Cerebellum (tissue), 4 donors: ENCODE measurements at places on chromosomes 16 and 17. TPM values are rescaled to one million over a fixed set of nuclear protein-coding genes. Genes with fewer than 3 reads are reported as not detected.
A peak's percentile ranks its signal among the peaks of the same experiment; 100 is the strongest.

DNA sequence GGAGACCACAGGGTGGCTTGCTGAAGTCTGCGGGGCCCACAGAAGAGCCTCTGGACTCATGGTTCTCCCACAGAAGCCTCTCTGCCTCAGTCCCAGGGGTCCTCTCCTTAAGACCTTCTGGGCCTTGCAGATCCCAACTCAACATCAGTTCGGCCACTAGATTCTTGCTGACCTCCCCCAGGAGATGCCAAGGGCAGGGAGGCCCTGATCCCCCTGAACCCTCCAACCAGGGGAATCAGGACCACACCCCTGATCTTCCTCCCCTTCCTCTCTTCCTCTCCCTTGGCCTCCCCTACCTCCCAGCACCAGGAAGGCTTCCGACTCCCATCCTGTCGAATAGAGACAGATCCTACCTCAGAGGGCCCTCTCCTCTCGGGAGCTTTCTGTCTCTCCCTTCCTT lies 53.4 kb downstream of the NOS2 start:
- DNase-seq = no peak

- no peak for DNase-seq
These were observed 4.6 kb downstream of the ZSCAN10 start for GRCh38 chr16:3094289-3095027.

EVPLL gene
- not detected for total RNA-seq

GRCh38 chr16:78220571-78220970 lies 121.1 kb downstream of the WWOX start:
- DNase-seq = no peak

- no peak for DNase-seq
These were observed 7.1 kb downstream of the HSD17B2 start for GRCh38 chr16:82042144-82042543.

DNA sequence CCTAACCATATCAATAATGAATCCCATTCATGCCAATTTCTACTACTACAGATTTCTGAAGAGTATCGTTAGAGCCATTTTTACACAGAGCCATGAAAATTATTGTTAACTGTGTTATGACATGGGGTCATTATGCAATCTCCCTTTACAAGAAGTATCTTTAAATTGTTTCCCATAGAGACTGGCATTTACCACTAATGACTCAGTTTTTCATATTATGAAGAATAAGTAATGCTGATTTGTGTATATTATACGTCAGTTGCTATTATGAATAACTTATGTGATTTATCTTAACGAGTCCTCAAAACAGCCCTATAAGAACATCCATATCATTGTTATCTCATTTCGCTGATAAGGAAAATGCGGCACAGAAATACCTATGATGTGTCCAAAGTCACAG lies 173.8 kb downstream of the KCNJ2 start:
- DNase-seq = no peak

DNA sequence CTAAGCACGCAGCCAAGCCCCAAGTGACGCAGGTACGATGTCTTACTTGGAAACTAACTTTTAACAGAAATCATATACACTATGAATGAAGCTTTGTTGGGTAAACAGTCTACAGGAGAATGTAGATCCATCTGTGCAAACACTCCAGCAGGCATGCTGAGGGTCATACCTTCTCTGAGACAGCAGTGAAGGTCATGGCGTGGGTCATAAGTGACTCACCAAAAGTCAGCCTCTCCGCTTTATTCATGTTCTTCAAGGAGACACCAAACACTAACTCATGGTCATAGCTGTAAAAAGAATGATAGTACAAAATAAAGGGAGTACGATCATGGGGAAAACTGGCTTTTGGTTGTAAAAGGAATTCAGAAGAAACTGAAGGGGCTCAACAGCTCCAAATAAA lies 20.6 kb downstream of the BLMH start:
- DNase-seq = no peak

HCRT gene
- not detected for total RNA-seq

GRCh38 chr17:55842405-55843158 lies 91.7 kb downstream of the PCTP start:
- no peak for DNase-seq

CD300A gene
- total RNA-seq = 2.6 TPM

CD300H gene
- total RNA-seq = not detected

HOXB4 gene
- total RNA-seq = 0.09 TPM

DNA sequence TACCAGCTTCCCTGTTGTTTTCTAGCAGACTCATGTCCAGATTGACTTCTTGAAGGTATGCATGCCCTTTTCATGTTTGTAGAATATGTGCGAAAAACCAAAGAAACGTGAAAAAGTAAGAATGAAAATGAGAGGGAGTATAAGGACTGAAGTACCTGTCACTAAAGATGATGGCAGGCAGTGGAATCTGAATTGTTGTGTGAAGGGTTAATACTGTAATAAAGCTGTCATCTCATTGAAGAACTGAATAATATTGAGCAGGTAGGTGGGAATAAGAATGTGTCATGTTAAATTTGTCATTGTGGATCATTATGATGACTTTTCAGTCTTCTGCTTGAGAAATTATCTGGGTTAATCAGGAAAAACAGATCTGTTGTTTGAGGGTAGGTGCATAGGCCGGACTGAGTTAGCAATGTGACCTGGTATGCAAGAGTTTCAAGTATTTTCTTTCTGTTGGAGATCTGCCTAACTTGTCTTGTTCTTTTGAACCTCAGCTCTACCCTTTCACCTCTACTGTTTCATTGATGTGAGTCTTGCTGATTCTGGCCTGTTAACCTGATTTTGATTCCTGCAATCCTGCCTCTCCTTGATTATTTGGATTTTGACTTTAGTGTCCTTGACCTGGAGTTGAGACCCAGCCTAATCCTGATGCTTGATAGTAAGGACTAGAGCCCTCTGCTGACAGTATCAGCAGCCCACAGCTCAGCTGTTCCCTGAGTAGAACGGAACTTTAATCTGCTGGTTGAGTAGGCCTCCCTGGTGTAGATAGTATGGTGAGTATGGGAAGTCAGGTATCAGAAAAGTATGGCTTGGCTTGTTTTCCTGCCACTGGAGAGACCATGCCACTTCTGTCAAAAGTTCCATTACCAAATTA lies 64.6 kb downstream of the MAP2K4 start:
- DNase-seq = no peak

DNA sequence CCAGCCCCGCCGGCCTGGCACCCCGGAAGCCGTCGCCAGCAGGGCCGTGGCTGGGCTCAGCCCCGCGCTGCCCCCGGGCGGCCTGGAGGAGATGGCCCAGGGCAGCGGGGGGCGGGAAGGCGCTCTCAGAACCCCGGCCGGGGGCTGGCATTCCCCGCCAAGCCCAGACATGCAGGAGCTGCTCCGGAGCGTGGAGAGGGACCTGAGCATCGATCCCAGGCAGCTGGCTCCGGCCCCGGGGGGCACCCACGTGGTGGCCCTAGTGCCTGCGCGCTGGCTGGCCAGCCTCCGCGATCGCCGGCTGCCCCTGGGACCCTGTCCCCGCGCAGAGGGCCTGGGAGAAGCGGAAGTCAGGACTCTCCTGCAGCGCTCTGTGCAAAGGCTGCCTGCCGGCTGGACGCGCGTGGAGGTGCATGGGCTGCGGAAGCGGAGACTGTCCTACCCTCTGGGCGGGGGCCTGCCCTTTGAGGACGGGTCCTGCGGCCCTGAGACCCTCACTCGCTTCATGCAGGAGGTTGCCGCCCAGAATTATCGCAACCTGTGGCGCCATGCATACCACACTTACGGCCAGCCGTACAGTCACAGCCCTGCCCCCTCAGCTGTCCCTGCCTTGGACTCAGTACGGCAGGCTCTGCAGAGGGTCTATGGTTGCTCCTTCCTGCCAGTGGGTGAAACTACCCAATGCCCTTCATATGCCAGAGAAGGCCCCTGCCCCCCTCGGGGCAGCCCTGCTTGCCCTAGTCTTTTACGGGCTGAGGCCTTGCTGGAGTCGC lies 551 bp downstream of the WDR81 start:
- no peak for DNase-seq

CCL14 gene
- 1.1 TPM for total RNA-seq

- peak; percentile 68 for DNase-seq
These were observed at the start of gene PITPNM3 for GRCh38 chr17:6556121-6557039. Gene PITPNM3, minus strand, starts transcription at chr17:6556555. Its CDS starts 149 bp downstream, at chr17:6556406.
